GM04503 (cell line): ENCODE measurements at places on chromosomes 12 and 14.

- no peak for DNase-seq
Observed at GRCh38 chr14:95683793-95684192, 2.4 kb upstream of the TCL1B start.

DNA sequence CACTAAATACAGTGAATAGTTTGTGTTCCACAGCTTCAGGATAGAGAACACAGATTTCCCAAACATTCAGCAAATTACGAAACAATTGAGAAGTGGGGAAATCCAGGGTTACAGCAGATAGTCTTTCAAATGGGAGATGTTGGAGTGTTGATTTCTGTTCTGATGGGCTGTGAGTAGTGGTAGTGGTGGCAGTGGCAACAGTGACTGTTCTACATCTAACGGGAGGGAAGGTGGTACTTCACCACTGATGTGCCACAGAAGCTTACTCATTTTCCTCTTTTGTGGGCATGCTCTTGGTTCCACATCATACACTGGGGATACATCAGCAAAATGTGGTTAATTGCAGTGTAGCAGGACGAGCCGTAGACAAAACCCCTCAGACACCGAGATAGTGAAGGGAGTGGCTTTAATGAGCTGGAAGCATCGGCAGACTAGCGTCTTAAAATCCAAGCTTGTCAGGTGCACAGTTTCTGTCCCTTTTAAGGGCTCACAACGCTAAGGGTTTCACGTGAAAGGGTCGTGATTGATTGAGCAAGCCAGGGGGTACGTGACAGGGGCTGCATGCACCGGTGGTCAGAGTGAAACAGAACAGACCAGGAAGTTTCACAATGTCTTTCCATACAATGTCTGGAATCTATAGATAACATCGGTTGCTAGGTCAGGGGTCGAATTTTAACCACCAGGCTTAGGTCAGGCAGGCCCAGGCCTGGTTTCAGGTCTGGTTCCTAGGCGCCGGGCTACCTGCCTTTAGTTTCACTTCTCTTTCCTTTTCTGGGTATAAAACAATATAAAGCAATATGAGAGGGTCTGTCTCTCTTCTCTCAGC is 330.6 kb upstream of the FBXO33 start:
- no peak for DNase-seq

DNA sequence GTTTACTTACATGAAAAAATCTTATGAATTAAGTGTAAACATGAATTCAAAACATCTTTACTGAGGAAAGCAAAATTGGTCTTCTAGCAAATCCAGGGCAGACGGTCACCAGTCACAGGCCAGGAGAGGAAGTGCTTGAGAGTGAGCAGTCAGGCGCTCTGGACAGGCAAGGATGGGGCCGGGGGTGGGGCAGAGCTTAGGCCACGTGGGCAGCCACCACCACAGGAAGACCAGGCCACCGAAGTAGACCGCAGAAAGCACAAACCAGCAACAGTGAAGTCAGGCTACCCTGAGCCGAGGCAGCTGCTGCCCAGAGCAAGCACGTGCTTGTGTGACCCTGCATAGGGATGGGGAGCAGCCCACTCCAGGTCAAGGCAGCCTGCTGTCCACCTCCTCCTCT is 33.5 kb downstream of the SLC6A12 start:
- no peak for DNase-seq

- no peak for DNase-seq
Observed at GRCh38 chr14:105028251-105028927, 7.5 kb upstream of the CDCA4 start.

- no peak for DNase-seq
Observed at GRCh38 chr12:49346659-49347310, at the start of gene DNAJC22. Gene DNAJC22, plus strand, starts transcription at chr12:49346888. Its CDS starts 1,985 bp downstream, at chr12:49348873.

- DNase-seq = no peak
Observed at GRCh38 chr12:129701631-129702101, 202.2 kb downstream of the TMEM132D start.

- DNase-seq = no peak
Observed at GRCh38 chr14:22837114-22837749, 847 bp downstream of the MMP14 start.

GRCh38 chr12:5051334-5051733 is 7.7 kb downstream of the KCNA5 start:
- no peak for DNase-seq

GRCh38 chr12:124822218-124822617 is 41.4 kb downstream of the SCARB1 start:
- DNase-seq = no peak
